ENCODE measurements at places on chromosomes 1 and 21. TPM values are rescaled to one million over a fixed set of nuclear protein-coding genes. Genes with fewer than 3 reads are reported as not detected.

OR2L3 gene
- not detected for total RNA-seq

KIRREL1 gene
- total RNA-seq, result 48.6 TPM

- no peak for DNase-seq
These were observed 163.7 kb upstream of the POU3F1 start for GRCh38 chr1:38210021-38210894.

DNA sequence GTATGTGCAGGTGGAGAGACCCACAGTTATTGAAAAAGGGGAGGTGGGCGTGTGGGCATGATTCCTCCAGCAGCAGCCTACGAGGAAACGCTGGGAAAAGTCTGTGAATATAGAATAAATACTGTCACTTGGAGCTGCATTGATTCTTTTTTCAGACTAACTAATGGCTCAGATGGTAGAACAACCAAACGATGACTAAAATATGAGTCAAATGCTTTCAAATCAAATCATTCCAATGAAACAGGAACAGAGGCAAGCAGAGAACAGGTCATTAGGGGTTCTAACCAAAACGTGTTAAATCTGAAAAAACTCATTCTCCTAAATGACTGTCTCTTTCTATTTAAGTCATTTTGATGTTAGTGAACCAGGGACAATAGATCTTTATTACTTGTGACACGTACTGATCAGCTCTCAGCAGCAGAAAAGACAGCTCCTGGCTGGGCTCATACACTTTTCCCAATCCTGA is 35.1 kb upstream of the SEC16B start:
- no peak for DNase-seq

DNA sequence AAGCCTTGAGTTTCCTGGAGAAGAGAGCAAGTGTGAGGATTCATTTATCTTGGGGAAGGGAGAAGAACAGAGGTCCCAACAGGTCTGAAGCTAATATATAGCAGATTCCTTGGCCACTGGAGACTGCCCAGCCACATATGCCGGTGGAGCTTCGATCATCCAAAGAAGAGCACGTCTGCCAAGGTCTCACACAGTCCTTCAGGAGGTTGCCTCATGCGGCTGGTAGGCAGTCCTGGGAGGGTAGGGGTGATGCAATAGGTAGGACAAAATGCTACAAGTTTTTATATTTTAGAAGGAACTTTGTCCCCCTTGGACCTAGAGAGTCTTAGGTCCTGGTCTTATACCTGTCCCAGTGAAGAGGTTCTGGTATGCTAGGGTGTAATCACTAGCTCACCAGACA is 582.5 kb downstream of the DPYD start:
- DNase-seq, result no peak

DNA sequence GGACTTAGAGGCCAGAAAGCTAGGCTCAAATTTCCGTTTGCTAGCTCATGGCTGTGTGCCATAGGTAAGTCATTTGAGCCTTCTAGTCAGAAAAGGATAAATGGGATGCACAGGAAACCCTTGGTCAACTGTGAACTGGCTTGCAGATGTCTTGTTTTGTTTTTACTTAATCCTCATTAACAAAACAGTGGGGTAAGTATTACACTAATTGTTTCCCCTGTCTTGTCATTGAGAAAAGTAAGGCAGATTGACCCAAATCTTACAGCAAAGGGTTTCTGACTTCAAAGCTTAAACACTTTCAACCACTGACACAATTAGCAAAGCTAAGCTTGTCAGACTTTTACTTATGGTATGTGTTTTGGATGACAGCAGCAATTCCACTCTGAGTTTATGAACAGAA is 291.3 kb downstream of the NTNG1 start:
- no peak for DNase-seq

- no peak for DNase-seq
These were observed 129.1 kb upstream of the HOOK1 start for GRCh38 chr1:59685666-59686065.

DNA sequence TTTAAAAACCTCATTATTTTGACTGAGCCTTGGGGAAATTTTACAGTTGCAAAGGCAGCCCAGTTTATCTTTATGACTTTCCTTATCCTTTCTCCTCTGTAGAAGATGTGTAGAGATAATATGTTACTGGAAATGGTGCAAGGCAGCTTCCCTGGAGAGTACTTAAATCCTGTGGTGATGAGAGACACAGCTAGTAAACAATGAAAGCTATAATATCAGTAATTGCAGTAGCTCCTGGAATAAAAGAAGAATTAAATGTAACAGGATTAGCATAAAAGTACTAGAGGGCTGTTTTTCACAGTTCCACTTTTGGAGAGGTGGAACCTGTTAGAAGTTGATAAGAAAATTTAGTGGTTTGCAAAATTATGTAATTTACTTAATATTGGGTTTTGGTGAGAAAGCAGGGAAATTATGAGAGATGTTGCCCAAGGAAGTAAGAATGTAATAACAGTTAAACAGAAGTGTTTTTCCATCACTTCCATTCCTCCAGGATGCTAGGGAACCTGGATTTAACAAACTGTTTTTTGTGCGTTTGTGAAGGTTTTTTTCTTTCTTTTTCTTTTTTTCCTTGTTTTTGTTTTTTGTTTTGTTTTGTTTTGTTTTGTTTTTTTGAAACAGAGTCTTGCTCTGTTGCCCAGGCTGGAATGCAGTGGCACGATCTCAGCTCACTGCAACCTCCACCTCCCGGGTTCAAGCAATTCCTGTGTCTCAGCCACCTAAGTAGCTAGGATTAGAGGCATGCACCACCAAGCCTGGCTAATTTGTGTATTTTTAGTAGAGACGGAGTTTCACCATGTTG is 15.7 kb upstream of the EDEM3 start:
- DNase-seq, result no peak

GRCh38 chr1:167551362-167551761 is 2.2 kb downstream of the CREG1 start:
- DNase-seq, result no peak

DNA sequence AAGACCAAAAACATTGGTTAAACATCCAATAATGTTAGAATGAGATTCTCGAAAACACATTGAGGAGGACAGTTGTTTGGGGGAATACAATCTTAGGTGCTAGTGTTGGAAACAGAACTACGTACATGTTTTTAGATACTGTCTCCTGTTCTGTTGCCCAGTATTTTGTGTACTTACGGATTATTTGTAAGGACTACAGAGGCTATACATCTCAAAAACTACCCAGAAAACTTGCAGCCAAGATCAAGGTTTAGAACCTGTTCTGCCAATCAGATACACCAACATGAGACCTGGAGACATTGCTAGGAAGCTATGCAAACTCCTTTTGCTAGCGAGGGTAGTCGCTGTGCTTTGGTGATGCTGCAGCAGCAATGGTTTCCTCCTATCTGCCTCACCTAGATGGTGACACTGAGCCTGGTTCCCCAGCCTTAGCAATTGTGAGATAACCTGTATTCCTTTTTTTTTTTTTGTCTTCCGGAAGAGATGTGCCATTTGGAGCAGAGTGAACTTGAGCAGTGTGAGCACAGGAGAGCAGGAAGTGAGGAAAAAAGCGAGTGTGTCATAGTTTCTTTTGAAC is 21.8 kb downstream of the YBX1 start:
- no peak for DNase-seq

DNA sequence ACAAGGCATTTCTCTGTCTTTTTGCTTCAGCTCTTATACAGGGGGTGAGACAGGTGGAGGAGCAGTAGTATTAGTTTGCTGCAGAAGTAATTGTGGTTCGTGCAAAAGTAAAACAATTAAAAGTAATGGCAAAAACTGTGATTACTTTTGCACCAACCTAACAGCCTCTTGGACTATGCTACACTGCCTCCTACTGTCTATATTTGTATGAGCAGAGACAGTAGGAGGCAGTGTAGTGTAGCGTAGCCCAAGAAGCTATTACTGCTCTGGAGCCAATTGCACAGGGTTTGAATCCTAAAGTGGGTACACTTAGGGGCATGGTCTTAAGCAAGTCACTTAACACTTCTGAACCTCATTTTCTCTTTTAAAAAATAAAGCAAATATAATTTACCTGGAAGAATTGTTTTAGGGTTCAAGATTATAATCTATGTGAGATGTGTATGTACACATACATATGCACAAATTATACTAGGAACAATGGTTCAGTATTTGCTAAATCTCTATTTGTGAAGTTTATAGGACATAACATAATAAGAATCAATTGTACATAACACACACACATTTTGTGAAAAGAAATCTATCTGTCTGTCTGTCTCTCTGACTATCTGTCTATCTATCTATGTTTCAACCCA is 103.8 kb downstream of the BRINP3 start:
- DNase-seq, result no peak

All from urinary bladder (tissue), 4 donors.